Retinal pigment epithelial cell (primary cell): ENCODE measurements at places on chromosomes 5 and 9.

DNA sequence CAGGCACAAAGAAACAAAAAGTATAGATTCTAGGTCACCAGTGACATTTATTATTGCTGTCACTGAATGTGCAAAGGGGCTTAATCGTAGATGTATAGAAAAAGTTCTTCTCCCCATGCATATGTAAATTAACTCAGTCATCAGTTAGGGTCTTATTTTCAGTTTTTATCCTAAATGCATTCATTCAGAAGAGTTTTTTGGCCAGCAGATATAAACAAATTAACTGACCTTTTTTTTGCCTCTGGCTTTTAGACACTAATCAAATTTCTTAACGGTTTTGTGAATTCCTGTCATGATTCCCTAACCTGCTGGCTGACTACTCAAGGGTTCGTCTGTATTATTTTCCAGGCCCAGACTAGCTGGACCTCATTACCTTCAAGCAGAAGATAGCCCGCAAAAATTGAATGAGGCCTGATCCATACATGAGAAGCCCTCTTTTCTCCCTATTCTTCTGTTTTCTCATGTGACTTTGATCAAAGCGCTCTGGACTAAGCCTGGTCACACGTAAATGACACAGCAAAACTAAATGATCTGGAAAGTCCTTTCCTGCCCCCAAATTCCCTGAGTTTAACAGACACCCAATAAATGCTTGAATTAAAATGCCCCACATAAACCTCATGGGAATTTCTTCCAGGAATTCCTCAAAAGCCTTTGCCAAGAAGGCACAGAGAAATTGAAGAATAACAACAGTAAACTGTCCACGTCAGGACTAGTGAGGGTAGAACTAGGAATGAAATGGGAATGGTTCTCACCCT, 83.7 kb downstream of the MYO10 start:
- no peak for DNase-seq

DNA sequence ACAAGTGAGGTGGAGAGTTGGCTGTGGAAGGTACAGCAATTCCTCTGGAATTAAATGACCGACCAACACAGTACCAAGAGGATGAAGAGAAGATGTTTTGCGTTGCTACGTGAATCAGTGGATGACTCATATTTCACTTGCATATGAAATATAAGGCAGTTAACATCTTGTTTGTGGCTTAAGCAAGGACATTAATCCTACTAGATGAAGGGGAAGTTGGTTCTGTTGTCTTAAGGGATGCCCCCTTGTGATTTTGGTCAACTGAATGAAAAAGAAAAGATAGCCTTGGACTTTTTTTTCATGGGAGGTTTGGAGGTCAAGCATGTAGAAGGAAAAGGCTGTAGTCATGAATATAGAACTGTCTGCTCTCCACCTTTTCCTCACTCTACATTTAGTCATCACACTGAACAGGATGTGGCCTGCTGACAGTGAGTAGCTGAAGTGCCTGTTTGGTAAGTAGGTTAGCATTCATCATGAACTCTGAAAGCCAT, 33.9 kb downstream of the VLDLR start:
- peak; percentile 54 for DNase-seq

DNA sequence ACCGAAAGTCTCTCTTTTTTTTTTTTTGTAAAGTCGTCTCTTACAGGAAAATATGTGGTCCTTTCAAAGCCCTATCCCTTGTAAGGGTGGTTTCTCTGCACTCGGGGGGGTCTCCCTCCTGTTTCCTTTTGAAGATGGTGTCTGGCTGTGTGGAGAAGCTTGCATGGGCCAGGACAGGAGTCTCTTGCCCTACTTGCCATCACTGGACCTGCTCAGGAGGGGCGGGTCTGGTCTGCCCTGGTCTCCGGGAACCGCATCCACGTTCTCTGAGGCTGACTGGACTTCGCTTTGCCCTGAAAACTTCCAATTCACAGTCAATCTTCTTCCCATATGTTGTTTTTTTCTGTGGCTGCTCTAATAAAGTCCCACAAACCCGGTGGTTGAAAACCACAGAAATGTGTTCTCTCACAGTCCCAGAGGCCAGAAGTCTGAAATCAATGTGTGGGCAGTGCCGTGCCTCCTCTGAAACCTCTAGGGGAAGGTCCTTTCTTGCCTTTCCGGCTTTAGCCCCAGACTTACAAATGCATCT, 92.9 kb upstream of the IER5L start:
- no peak for DNase-seq

DNA sequence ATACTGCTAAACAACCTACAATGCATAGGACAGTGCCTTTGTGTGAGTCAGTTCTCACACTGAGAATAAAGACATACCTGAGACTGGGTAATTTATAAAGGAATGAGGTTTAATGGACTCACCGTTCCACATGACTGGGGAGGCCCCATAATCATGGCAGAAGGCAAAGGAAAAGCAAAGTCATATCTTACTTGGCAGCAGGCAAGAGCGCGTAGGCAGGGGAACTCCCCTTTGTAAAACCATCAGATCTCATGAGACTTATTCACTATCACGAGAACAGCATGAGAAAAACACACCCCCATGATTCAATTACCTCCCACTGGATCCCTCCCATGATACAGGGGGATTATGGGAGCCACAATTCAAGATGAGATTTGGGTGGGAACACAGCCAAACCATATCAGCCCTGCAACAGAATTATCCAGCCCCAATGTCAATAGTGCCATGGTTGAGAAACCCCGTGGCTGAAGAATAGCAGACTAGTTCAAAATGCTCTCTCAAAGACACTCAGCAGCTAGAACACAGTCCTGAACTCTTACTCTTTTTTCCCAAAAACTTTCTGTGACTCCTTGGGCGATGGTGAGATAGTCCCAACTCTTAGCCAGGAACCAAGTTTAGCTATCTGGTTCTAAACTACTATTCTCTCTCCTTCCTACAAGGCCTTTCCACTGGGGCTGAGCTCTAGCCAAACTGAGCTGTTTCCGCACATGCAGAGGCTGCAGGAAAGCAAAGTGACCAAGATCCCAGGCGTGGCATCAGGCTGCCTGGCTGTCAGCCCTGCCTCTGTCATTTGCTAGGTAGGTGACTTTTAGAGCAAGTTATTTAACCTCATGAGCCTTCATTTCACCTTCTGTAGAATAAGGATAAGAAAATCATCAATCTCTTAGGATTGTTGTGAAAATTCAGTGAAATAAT, 21.7 kb downstream of the FAT2 start:
- no peak for DNase-seq

DNA sequence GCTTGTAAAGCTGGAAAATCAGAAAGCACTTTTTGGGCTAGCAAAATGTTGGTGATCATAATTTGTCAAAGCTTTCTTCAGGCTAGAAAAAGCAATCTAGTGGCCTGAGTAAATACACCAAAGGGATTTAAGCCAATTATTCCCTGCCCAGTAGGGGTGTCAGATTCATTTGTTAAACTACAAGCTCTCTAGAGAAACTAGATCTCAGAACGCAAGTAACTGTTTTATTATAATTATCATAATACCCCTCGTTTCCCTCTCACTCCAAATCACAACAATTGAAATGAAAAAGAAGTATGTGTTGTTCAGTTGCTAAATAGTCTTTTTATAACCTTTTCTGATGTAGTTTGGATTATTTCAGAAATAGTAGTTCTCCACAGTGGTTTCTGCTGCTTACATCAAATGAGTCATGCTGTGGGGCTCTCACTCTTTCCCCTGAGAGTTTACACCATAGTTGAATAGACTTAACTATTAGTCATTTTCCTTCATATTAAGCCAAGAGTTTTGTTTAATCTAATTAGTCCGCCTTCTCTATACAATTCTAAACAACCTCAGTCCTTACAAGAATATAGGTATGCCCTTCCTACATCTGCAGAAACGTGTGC, 918.6 kb upstream of the DMAC1 start:
- peak; percentile 89 for DNase-seq

DNA sequence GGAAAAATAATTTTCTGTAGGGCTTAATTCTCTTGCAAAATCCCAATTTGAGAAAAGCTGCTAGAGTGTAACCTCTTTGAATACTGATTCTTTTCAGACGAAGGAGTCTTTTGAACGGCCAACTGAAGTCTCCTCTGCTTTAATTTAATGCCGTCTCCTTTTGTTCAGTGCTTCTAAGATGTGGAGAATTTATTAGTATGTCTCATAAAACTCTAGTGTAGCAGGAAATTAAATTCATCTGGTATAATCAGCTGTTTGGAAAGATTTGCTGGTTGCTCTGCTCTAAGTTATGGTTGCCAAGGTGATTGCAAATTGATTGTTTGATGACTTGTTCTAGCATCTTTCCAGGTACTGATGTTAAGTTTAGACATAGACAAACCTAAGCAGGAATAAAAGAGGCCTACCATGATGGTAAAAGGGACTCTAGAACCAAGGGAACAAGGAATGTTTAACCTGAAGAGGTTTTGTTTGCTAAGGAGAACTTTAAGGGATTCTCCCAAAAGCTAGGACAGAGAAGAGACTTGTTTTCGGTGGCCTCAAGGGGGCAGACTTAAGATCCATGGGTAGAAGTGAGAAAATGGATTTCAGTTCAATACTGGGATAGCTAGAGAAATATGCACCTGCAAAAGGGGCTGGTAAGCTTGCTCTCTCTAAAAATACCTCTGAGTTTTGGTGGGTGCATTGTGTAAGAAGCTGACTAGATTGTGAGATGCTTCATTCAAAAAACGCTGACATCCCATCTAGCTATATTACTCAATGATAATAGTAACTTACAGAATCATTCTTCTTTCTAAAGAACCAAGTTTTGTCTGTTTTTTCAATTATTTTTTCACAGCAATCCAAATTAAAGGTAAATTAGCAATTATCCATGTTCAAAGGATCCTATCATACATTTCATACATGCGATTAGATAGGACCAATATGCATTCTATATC, 5.7 kb upstream of the ADRB2 start:
- no peak for DNase-seq

GRCh38 chr5:15008476-15008875, 136.9 kb upstream of the ANKH start:
- peak; percentile 46 for DNase-seq

DNA sequence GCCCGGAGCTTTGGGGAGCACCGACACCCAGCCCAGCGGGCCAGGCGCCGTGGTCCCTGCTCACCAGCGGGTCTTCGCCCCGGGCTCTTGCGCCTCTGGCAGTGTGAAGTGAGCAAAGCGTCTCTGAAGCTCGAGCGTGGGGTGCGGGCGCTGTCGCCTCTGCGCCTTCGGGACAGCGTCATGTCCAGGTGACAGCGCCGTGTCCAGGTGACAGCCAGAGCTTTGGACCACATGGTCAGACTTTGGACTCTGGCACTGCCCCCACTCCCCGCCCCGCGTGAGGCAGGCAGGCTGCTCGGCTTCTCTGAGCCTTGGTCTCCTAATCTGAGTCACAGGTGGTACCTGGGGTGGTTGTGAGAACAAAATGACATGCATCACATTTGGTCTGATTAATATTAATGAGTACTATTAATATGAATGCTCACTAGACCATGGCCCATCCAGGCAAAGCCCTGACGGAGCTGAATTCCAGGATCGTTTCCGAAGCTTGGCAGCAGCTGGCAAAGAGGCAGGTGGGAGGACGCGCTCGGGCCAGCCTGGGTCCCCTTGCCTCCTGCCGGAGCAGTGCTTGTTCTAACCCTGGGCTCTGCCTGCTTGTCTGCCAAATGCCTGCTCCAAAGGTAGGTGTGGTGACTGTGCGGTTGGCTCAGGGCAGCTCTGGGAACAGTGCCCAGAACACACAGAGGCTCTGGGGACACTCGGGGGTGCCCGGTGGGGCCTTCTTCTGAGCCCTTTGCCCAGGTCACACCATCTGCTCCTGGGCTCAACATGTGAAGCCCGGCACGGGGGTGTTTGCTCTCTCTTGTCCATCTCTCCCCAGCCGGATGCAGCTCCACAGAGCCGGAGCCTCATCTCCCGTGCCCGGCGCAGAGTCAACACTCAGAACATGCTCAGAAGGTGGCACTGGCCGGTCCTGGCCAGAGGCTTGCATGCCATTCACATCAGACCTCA, 157.1 kb downstream of the OLFM1 start:
- no peak for DNase-seq

- no peak for DNase-seq
Measured at GRCh38 chr5:43649256-43649655, 46.3 kb downstream of the NNT start.

DNA sequence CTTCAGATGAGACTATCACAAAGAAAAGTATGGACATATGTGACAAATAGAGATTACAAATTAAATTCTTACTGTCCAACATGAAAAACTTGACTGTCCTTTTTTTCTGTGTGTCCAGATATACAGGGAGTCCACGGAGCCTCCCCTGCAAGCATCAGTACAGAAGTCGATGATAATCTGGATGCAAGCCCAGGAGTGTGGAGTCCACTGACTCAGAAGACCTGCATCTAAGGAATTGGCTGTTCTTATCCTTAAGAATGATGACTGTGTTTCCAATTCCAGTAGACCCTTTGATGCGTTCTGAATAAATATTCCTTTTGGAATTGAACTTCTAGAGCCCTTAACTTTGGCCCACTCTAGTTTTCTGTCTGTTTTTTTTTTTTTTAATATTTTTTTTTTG, 56.7 kb upstream of the TAF11L2 start:
- DNase-seq = peak; percentile 22

DNA sequence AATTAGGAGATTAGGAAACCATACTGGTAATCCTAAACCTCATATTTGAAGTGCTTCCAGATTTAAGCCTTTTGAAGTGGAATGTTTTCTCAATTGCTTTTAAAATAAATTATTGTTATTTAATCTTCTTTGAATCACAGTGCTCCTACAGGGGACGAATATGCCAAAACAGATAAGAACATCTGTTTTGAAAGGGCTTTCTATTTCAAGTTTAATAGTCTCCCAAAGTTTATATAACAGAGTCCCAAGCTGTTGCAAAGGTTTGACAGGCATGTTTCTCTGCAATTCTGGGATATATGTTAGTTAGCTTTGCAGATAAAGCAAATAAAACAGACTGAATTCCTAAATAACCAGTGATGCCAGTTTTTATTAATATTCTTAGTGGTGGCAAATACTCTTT, 803.7 kb downstream of the TLE4 start:
- peak; percentile 12 for DNase-seq

DNA sequence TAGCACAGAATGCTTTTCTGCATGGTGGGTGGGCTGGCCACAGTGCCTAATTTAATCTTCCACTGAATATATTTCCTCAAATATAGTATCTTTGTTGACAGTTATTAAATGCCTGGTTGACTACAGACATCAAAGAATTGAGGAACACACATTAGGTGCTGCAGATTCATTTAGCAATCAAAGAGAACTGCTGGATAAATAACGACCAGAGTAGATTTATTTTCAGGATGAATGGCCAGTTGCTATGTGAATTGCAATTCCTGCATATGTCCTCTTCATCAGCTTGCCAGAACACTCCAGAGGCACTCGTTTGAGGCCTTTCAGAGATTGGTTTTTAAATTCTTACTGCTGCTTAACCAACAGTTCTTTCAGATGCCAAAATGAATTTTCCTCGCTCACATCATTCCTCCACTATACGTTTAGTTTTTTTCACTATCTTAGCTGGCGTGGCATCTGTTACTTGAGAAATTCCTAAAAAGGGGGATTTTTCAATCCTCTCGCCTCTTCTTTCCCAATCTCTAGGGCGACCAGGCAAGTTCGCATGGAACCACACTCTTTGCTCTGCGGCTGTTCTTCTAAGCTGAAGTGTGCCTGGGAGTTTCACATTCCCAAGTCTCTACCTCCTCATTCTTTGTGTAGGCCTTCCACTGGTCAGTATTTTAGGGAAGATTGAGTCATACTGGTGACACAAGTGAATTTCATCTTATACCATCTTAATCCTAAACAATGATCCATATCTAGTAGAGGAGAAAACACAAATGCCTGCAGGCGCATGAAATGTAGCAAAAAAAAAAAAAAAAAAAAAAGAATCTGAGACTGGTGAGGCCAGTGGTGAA, 237.1 kb upstream of the NMUR2 start:
- no peak for DNase-seq
